ENCODE measurements at places on chromosomes 7 and 10. TPM values are rescaled to one million over a fixed set of nuclear protein-coding genes. Genes with fewer than 3 reads are reported as not detected.
A peak's percentile ranks its signal among the peaks of the same experiment; 100 is the strongest.

Gene SYT15B
- total RNA-seq = 0.52 TPM

Gene IFIT1
- 10.2 TPM for total RNA-seq

Gene ELAPOR2
- 3.6 TPM for total RNA-seq

Gene DGKI
- 8.0 TPM for total RNA-seq

Gene PIP
- not detected for total RNA-seq

Gene CFAP43
- total RNA-seq = 4.7 TPM

Gene ABCA13
- total RNA-seq = 0.87 TPM

Gene DGKB
- not detected for total RNA-seq

Gene PRR15
- total RNA-seq = 11.2 TPM

DNA sequence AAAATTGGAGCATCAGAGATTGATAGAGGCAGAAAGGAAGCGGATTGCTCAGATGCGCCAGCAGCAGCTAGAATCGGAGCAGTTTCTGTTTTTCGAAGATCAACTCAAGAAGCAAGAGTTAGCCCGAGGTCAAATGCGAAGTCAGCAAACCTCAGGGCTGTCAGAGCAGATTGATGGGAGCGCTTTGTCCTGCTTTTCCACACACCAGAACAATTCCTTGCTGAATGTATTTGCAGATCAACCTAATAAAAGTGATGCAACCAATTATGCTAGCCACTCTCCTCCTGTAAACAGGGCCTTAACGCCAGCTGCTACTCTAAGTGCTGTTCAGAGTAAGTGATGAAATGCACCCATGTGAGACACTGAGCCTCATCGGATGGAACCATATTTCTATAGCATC is 33.1 kb downstream of the STAMBPL1 start:
- DNase-seq = peak; percentile 30

- DNase-seq = no peak
Observed at GRCh38 chr10:62842983-62843382, 26.8 kb upstream of the EGR2 start.

DNA sequence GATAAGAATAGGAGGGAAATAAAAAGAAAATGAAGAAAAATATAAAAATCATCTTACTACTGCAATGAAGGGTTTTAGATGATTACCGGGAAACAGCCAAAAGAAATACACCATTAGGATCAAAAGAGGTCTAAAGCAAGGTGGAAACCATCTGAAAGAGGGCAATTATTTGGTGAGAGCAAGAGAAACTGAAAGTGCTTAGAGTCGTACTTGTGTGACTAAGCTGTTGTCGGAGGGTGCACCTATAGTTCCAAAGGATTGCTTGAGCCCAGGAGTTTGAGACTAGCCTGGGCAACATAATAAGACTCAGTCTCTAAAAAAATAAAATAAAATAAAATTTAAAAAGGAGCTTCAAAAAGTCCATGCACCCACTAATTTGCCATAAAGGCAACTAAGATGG is 169.5 kb downstream of the DKK1 start:
- no peak for DNase-seq

DNA sequence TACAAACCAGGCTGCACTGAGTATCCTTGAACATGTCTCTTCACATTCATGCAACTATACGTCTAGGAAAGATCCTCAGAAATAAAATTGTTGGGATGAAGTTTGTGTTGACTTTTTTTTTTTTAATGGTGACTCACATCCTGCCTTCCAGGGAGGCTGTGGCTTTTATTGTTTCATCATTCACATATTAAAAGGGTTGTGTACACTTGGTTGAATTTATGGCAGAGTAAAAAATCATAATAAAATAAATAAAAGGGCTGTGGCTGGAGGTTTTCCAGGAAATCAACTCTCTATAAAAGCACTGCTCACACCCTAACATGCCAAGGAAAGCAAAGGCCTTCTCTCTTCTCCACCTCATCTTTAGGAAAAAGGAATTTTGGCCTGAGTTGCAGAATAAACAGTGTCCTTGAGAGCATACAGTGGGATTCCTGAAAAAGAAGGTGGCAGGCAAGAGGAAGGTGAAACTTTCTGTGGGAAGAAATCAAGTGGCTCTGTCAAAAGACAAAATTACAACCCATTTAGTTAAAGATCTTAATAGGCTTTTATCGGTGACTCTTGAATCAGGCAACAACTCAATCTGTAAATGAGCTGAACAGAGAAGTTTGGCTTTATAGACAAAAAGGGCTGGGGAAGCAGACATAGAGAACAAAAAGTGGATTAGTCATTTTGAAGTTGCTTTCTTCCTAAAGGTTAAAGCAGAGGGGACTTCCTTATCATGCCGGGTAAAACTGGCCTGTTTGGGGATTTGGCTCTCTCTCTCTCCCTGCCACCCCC is 41.6 kb upstream of the FHIP2A start:
- DNase-seq = peak; percentile 88

DNA sequence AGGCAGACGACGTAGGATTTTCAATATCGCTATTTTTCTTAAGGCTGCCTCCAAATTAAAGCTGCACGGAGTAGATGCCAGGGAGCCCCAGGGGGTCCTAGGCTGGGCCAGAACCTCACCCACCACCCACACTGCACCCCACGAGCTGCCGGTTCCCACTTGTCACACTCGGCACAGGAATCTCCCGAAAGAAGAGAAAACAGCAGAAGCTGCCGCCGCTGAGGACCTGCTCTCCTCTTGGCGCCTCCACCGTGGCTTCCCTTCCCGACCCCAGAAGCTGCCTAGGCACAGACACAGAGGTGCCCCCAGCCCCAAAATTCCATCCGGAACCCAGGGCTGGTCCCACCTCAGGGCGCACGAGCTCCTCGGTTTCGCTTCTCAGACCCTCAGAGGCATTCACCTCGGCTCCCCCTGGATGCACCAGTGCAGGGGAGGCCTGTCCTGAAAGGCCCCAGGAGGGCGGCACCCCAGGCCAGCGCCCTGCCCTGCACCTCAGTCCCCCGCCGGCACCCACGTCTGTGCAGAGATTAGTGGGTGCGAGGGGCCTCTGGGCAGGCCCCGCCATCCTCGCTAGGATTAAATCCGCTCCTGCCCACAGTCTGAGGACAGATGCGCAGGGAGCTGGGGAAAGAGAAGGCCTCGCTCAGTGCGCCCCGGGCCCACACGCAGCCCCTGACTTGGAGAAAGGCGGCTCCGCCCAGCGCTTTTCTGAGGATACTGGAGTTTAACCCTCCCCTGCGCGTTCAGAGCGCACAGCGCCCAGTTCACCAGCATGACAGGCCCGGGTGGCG is 99.2 kb downstream of the PTPRN2 start:
- no peak for DNase-seq

DNA sequence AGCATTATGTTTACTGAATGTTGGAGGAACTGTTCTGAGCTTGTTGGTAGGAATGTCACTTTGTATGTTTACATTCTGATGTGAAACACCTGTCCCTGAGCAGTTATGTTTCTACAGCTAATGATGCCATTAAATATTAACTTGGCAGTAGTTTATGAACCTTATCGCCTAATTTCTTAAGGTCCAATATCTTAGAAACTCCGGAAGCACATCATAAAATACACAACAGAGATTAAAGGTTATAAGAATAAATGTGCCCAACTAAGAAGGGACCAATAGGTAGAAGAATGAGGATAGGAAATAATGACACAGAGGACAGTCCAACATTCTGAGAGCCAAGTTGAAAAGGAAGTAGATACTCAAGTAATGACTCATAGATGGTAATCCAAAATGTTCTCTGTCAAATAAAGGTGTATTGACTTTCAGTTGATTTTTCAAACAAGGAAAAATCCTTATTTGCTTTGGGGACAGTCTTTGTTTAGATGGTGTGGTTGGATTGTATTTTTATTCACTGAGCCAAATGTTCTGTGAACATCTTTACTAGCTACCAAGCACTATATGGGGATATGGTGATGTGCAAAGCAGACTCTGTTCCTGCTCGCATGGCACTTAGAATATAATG is 31.9 kb downstream of the LCOR start:
- DNase-seq = peak; percentile 90

DNA sequence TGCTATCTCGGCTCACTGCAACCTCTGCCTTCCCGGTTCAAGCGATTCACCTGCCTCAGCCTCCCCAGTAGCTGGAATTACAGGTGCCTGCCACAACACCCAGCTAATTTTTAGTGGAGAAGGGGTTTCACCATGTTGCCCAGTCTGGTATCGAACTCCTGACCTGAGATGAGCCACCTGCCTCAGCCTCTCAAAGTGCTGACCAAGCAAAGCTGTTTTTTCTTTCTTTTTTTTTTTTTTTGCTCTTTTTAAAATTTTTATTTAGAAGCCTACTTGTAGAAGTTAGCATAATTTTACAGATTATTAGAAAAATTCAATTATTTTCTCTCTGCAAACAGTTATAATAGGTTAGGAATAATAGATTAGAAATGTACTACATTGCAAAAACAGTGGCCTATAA is 1.2 kb upstream of the FGFBP3 start:
- DNase-seq = no peak

- no peak for DNase-seq
Observed at GRCh38 chr7:38171623-38172391, 6.2 kb upstream of the STARD3NL start.

DNA sequence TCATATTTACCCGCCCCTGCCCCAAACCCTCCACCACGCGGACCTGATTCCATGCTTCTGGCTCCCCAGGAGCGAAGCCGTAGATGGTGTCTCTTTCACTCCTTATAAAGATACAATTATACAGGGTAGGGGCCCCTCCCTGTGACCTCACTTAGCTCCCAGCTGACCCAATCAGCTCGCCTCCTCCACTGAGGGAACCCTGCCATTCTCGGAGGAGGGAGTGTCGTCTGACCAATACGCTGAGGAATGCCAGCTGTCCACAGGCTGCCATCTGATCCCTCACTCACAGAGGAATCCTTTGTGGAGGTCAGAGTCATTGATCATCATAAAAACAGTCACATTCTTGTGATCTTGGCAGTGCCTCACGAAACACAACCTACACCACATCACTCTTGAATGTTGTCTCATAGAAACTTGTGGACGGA is 67.5 kb upstream of the INSIG1 start:
- peak; percentile 99 for DNase-seq

DNA sequence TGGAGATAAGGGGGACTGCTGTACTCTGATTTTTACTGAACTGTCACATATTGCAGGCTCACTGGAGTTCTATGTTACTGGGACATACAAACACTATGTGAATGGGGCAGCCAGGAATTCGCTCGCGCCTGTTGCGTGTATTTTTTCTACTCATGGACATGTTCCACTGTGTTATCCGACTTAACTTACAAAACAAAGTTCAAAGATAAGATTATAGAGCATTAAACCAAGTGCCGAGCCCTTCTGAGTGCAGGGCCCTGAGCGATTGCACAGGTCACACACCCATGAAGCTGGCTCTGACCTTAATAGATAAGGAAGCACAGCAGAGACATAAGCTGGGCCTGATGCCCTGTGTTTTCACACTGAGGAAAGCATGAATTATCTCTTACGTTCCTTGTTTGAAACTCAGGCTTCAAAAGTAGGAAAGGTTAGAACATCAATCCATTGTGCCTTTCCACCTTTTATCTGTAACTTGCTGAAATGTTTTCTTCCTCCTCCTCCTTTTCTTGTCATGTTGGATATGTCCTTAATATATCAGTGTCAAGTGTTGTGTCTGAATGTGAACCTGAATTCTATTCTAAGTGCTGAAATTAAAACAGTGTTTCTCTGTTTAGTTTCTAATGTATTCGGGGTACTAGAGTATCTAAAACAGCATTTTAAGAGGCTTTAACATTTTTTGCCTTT is 273.8 kb downstream of the AUTS2 start:
- DNase-seq = no peak

DNA sequence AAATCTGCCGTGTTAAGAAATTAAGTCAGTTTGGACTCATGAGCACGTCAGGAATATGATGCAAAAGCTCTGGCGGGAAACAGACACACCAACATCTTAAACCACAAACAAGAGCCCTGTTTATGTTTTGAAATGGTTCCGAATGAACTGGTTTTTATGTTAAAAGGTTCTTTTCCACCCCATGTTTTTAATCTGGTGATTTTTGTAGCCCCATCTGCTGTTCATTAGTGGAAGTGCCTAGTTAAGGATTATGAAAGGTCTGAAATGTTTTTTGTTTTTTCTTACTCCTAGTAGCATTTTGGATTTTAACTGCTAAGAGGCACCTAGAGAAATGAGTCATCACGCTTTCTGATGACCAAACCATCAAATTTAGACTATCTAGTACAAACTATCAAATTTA is 404.1 kb upstream of the MKI67 start:
- no peak for DNase-seq

- no peak for DNase-seq
Observed at GRCh38 chr10:75456122-75456521, 24.7 kb downstream of the LRMDA start.

GRCh38 chr7:9217204-9217603 is 783.8 kb downstream of the NXPH1 start:
- no peak for DNase-seq

- DNase-seq = peak; percentile 54
Observed at GRCh38 chr10:132539894-132540293, 2.3 kb downstream of the INPP5A start.

DNA sequence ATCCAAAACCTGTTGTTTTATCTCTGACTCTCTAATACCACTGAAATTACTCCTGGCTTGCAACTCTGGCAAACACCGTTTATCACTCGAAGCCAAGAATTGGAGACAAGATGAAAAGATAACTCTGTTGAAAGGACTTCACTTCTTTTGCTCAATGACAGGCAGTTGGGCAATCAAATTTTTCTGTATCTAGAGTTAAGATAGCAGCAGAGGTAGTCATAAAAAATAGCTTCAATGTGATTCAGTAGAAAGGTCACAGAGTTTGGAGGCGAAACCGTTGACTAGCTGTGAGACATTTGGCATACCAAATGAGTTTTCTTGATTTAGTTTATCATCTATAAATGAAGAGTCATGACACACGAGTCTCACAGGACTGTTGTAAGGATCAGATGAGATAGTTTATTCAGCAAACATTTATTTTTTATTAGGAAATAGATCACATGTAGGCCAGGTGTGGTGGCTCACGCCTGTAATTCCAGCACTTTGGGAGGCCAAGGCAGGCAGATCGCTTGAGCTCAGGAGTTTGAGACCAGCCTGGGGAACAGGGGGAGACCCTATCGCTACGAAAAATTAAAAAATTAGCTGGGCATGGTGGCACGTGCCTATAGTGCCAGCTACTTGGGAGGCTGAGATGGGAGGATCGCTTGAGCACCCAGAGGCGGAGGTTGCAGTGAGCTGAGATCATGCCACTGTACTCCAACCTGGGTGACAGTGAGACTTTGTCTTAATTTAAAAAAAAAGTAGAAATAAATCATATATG is 23.6 kb downstream of the AKR1B1 start:
- DNase-seq = peak; percentile 22

- DNase-seq = peak; percentile 88
Observed at GRCh38 chr10:110456523-110457091, 41.1 kb upstream of the DUSP5 start.

GRCh38 chr10:35422228-35422627 is 85.9 kb downstream of the CCNY start:
- peak; percentile 78 for DNase-seq

- no peak for DNase-seq
Observed at GRCh38 chr10:98257961-98258360, 10.0 kb downstream of the LOXL4 start.

DNA sequence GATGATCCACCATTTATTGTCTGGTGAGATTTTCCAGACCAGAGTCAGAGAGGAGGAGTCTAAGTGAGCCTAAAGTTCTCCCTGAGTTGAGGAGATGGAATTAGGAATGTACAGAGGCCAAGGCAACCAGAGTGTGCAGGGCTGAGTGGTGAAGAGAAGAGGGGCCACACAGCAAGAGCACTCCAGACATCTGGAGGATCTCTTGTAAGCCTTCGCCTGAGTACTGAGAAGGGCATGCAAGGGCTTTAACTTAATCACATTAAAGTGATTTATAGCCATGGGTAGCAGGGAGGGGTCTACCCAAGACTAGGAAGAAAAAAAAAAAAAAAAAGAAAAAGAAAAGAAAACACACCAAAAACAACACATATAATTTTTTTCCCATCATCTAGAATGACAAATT is 1190.4 kb downstream of the GATA3 start:
- no peak for DNase-seq

All from renal cortical epithelial cell (primary cell).